Erythroblast (primary cell): ENCODE measurements at places on chromosomes 6 and 20.

DNA sequence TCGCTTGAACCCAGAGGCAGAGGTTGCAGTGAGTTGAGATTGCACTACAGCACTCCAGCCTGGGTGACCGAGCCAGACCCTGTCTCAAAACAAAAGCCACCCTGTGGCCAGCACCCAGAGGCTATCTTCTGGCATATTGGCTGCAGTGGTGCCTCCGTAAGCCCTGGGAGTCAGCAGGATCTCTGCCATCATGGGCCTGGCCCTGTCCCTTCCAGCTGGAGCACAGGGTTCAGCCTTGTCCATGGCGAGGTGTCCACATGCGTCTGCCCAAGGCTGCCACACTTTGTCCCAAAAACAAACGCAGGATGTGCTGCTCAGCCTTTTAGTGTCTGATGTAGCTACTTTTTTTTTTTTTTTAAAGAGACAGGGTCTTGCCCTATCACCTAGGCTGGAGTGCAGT, 15.4 kb upstream of the MTG2 start:
- no peak for DNase-seq

DNA sequence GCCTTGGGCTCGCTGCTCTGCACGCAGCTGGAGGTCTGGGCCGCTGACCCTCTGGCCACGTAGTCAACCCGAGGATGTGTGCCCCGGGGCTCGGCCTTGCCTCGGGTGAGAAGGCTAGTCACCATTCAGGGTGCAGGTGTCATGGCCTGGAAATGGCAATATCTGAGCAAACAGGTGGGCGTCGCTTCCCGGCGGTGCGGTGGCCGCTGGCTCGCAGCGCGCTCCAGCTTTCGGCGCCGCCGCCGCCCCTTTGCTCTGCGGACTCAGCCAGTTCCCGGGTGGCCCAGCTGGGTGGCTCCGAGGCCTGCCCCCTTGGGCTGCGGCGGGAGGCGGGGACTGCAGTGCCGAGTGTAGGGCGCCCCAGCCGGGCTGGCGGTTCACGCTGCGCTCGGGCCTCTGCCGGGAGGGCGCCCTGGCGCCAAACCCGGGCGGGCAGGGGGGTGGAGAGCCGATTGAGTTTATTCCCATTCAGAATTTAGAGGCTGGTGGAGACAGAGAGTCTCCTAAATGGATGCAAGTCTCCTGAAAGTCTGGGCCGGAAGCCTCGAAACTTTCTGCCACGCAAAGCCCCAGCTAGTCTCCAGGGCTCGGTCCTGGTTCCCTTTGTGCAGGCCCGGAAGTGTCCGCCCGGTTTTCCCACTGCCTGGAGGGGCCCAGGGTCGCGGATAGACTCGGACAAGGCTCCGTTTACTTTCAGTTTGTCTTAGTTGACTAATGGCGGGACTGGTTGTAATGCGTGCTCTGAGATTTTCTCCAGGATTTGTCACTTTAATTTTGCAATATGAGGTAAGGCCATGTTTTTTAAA, 11.3 kb upstream of the TFAP2A start:
- DNase-seq, result peak; percentile 6

DNA sequence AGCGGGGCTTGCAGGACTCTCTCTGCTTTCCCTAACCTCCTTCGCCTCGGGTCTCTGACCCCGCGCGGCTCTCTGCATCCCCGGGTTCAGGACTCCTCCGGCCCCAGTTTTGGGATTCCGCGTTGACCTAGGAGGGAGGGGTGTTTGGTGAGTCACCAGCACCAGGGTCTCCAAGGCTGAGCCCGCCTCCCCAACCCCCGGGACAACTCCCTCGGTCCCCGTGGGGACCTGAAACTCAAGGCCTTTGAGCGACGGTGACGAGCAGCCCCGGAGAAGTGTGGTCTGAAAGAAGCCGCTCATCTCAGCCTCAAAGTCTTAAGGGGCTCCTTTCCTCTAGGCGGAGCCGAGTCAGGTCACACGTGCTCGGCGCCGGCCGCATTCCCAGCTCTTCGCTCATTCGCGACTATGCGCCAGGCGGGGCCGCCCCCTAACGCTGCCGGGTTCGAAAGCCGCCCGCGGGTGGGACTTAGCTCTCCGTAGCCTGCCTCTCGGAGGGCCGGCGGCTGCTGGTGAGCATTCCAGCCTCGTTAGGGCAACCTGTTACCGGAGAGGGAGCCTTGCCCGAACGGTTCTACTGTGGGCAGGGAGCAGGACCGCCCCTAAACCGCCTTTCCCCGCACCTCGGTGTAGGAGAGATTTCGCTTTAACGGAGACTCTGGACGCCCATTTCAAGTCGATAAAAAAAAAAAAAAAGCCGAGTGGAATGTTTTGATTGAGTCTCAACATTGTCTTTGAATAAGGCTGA, 3.0 kb upstream of the PRDM13 start:
- DNase-seq, result peak; percentile 38

DNA sequence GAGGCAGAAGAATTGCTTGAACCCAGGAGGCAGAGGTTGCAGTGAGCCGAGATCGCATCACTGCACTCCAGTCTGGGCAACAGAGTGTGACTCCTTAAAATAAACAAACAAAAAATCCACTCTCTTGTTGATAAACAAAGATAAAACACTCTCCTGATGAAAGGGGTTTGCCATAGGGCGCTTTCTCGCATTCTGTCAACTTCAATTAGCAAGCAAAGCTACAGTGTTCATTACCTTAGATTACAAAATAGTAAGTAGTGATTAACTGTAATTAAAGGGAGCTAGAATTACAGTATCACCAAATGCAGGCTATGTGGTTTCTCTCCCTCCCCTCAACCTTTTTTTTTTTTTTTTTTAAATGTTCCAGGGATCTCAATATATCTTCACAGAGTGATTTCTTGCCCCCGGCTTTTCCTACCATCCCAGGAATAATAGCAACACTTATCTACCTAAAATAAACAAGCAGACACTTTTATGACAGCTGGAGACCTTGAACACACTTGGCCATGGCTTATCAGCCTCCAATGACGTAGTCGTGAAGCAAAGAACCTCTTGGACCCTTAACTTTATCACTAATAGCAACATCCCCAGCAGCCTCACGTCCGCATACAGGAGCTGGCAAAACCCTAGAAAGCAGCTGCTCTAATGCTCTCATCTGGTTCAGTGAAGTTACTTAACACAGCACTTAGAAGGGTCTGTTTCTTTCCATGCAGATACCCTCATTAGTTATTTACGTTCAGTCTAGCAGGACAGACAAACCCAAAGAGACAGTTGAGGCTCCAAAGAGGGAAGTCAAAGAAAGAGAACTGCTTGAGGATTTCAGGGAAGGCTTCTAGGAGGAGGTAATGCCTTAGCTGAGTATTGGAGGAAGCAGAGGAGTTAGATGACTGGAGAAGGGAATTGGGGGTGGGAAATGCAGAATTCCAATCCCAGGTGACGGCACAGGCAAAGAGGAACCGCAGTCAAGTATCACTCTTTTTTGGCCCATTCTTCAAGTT, 37.9 kb upstream of the NEDD9 start:
- no peak for DNase-seq

- no peak for DNase-seq
These were observed 135.4 kb downstream of the BFSP1 start for GRCh38 chr20:17395729-17396128.

GRCh38 chr6:144471986-144472385, 186.9 kb downstream of the UTRN start:
- no peak for DNase-seq
